KG1 (cell line): ENCODE measurements at places on chromosomes 1 and 21.
A peak's percentile ranks its signal among the peaks of the same experiment; 100 is the strongest.

GRCh38 chr1:184635347-184635979 lies 119.2 kb downstream of the EDEM3 start:
- no peak for DNase-seq

- no peak for DNase-seq
These were observed 331.6 kb upstream of the ADAMTS5 start for GRCh38 chr21:27298465-27298864.

GRCh38 chr1:34013958-34014737 lies 150.3 kb downstream of the HMGB4 start:
- DNase-seq = no peak

DNA sequence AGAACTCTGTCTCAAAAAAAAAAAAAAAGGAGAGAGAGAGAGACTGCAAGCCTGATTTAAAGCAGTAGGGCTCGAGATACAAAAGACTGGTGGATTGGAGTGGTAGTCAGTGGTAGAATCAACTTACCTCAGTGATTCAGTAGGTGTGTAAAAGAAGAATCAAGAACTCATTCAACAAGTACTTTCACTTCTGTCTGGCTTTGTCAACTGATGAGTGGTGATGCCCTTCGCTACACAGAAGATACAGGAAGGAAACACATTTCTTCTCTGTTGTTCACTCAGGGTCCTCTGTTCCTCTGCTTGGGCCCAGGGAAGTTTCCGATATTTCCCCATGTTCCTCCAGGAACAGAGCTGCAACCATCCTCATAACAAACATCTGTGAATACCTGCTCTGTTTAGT lies 68.6 kb upstream of the COG2 start:
- DNase-seq = no peak

DNA sequence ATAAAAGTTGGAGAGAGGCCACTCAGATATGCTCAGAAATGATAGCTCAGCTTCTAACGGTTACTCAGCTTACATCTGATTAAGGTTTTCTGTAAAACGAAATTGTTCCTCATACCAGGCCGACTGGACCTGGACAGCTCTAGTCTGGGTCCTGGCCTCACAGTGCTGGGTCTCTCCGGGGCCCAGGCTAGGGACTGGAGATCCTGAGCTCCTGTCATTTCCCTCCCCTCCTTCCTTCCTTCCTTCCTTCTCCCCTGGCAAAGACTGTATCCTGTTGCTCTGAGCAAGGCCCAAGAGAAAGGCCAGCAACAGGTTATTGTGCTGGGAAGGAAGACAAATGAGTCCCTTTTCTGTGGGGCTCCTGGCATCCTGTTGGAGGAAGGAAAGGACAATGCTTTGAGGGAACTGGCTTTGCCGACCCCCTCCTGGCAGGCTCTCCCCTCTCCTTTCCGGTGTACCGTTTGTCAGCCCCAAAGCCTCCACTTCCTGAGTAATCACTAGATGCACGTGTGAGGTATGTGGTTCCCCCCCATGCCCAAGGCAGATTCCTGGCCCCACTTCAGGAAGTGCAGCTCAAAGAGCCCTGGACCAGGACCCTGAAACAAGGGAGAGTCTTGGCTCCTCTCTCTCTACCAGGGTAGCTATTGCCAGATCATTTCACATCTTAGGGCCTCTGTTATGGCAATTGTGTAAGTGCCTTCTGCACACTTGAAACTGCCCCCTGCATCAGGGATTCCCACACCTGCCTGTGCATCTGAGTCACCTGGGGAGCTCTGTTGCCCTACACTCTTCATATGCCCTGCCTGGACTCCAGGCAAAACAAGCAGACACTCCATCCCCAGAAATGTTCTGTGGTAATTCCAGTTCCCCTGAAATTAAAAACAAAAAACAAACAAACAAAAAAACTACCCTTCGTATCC lies 212.7 kb upstream of the FGGY start:
- no peak for DNase-seq

DNA sequence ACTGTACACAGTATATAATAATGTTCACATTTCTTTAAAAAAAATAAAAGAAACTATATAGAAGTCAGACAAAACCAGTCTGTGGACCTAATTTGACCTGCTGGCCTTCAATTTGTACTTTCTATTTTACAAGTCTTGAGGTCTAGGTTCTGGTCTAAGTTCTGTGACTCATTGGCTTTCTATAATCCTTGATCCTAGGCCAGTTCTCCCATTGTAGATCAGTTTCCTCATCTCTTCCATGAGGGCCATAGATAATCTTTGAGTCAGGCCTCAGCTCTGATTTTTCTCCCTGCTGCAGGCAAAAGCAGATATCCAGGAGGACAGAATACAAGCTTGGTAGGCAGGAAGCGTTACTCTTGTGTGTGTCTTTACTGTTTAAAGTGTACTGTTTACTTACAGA lies 603.7 kb upstream of the CAMK1G start:
- no peak for DNase-seq

DNA sequence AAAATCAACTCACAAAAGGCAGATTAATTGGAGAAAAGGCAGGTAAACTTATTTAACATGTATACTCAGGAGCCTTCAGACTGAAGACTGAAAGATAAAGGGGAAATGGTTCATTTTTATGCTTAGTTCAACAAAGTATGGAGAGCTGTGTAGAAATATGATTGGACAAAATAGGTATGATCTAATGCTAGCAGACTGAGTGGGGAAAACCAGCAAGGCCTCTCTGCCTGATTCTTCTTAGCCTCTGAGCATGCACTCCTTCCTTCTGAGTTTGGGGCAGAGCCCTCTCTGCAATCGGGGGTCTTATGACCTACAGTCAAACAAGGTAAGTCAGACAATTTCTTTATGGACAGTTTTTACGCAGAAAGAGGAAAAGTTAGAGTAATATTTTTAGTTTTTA lies 38.8 kb upstream of the SUCO start:
- DNase-seq = no peak

- no peak for DNase-seq
These were observed 159.0 kb upstream of the IGSF21 start for GRCh38 chr1:17948594-17948993.

DNA sequence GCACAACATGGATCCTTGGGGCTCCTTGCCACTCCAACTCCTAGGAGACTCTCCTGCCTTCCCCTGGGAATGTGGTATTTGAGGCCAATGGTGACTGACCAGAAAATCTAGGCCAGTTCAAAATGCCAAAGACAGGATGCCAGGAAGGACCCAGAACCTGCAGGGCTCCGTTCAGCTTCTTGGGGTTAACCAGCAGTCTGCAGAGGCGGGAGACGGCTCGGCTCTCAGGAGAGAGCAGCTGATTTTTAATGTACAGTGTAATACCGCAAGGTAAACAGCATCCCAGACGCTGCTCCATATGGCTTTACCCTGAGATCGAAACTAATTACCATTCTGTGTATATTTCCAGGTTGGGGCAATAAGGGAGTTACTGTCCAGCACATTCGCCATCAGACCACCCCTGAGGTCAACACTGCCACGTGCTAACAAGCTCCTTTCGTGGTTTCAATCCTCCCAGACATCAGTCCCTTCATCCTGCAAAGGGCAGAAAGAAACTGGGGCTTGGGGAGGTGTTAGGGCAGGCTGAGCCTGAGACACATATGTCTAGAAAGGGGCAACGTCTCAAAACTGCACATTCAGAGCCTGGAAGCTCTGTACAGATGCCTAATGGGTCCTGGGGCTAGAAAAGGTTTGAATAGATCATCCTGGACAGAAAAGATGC lies 16.7 kb downstream of the ITPKB start:
- no peak for DNase-seq

DNA sequence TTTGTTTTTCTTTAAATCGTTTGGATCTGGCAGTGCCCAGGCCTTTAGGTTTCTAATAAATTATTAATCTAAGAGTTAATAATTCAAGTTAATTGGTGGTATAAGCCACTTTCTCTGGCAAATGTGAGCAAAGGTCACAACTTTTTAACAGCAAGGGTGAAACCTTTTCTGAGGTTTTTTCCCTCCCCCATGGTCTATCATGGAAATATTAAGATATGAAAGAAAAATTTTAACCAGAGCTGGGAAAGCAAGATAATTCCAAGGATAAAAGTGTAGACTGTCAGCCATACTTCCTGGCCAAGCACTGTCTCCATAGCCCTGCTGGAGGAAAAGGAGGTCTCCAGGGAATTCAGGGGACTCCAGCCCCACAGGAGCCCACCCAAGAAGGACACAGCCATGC lies 341.2 kb downstream of the SETD4 start:
- DNase-seq = no peak

DNA sequence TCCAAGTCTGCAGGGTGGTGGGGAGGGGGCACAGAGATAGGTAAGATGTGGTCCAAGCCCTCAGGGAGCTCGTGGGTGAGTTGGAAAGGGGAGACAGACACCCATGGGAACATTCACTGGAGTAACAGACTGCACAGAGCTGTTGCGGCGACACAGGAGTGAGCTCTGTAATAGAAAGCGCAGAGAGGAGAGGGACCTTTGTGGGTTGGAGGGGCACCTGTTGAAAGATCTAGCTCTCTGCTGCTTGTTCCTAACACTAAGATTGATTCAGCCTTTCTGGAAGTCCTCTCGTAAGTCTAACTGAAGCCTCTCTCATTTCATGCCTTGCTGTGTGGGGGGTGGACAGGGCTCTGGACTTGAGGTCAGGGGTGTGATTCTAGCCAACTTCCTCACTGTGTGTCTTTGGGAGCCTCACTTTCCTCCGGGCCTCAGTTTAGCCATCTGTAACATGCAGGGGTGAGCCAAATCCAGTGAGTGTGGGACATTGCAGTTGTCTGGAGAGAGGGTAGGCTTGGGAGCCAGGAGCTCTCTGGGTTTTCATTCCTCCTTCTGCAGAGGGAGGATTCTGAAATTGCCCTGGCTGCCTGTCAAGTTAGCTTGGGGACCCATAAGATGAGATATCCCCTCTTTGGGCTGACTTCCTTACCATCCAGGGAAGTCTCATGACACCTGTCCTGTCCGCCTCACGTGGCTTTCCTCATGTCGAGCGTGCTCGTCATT lies 2.0 kb upstream of the ACOT11 start:
- DNase-seq = no peak

DNA sequence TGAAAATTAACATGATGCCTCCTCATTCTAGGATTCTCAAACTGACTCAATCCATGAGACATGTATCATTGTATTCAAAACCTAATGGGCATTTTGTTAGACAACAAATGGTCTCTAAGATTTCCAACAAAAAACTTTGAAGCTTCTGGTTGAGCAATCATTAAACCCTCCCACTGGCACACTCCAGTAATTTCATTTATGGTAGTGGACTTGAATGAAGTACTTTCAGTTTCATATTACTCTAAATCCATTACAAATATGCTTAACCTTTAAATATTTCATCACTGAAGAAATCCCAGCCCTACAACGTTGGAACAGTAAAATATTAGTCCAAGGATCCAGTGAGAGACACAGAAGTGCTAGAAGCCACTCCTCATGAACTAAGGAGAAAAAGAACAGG lies 43.5 kb downstream of the GBP6 start:
- DNase-seq = no peak

GRCh38 chr1:182459949-182460348 lies 10.0 kb downstream of the RGSL1 start:
- DNase-seq = no peak

GRCh38 chr1:9721606-9722377 lies 70.3 kb downstream of the PIK3CD start:
- no peak for DNase-seq

DNA sequence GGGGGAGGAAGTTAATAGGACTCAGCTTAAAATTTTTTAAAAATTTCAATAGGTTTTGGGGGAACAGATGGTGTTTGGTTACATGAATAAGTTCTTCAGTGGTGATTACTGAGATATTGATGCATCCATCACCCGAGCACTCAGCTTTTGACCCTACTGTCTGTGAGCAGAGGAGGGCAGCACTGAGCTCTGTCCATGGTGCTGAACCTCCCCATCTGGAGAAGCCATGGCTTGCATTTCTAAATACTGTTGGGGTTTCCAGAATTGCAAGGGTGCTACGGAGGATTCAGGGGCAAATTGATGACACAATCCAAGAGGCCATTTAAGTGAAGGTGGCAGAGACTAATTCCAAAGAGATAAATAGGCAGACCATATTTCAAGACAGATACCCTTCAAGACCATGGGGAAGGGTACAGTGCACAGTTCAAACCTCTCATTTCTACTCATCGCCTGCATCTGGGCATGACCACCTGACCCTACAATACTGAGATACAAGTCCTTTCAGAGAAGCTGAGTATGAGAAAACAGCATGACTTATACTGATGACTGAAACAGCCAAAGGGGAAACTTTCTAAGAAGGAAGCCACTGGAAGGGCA lies 17.2 kb downstream of the SYT2 start:
- peak; percentile 46 for DNase-seq

DNA sequence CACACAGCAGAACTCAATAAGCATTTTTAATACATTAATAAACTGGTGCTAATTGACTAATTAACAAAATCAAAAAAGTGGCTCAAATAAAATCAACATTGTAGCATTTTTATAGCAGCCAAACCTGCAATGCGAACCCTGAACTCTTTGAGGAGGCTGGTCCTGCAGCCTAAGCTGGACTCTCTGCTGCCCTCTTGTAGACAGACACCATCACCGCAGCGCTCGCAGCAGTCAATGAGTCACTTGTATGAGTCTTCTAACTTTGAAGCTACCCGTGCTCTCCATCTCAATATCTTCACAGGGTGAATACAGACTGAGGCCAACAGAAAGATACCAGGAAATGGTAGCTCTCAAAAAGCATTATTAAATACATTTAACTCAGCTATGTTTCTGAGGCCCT lies 9.7 kb upstream of the KRTAP7-1 start:
- no peak for DNase-seq

GRCh38 chr1:50972766-50973165 lies 2.7 kb downstream of the CDKN2C start:
- DNase-seq = no peak

GRCh38 chr1:26546375-26546774 lies 16.8 kb downstream of the RPS6KA1 start:
- DNase-seq = no peak

DNA sequence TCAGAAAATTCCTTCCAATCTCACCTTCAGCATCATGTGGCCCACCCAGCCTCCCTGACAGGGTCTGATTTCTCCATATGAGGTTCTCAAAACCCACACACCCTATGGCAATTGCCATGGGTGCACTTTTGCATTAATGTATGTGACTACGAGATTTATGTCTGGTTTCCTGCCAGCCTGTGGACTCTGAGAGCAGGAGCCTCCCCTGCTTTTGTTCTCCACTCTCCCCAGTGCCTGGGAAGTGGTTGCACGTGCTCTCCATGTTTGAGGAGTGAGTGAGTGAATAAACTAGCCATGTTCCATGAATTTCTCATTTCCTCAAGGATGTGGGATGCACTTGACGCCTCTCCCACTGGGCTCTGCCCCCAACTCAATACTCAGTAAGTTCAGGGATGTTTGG lies 91.2 kb downstream of the ACTL8 start:
- DNase-seq = no peak
